ENCODE measurements at places on chromosomes 5 and 9.

DNA sequence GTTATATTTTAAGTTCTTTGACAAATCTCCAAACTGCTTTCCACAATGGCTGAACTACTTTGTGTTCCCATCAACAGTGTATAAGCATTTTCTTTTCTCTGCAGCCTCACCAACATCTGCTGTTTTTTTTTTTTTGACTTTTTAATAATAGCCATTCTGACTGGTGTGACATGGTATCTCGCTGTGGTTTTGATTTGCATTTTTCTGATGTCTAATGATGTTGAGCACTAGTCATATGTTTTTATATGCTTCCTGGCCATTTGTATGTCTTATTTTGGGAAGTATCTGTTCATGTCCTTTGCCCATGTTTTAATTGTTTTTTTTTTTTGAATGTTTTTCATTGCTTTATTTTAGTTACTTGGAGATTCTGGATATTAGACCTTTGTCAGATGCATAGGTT, 196.6 kb downstream of the PLK2 start:
- DNase-seq: no peak

- no peak for DNase-seq
These were observed 100.4 kb upstream of the PAM start for GRCh38 chr5:102654559-102655349.

DNA sequence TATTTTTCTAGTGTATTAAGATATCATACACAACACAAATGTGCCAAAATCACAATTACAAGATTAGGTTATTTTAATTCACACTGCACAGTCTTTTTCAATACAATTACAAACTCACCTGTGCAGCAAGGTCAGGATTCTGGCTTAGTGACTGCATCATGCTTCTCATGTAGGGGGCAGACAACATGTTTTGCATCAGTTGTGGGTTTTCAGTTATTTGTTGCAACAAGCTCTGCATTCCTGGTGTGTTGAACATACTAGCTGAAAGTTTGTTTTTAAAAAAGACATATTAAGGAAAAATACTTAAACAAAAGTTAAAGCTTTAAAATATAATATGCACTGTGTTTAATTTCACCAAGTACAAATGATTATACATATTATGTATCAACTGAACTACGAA, 38.7 kb downstream of the UBQLN1 start:
- DNase-seq: no peak

GRCh38 chr5:78644741-78645300, 3.8 kb downstream of the LHFPL2 start:
- DNase-seq: no peak

- DNase-seq: no peak
These were observed 356.6 kb upstream of the C9orf72 start for GRCh38 chr9:27929841-27930240.

DNA sequence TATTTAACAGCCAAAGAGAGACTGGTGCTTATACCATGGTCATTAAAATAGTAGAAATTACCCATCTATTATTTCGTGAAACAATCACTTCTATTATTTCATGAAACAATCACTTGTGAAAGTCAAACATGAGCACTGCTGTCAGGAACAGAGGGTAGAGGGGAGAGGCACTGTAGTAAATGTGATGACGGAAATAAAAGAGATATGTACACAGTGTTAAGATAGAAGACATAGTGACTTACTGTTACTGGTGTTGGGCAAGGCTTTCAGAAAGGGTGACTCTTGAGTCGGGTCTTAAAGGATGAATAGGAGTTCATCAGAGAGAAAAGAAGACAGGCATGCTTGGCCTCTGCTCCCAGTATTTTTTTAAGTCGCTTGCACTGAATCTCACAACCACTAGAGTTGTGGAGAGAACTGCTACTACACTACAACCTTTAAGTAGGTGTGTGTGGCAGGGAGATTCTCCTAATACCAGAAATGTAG, 162.6 kb upstream of the GNA14 start:
- no peak for DNase-seq

DNA sequence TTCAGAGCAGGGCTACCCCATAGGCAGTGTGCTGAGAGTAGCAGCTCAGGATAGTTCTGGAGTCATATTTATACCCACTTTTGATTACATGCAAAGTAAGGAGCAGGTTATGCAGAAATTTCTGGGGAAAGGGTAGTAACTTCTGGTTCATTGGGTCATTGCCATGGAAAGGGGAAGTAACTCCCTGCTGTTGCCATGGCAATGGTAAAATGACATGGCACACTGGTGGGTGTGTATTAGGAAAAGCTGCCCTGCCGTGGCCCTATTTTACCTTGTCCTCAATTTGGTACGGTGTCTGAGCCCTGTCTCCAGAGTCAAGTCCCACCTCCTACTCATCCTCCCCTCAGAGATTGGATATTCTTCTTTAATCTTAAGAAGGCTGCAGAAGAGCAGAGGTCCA, 526.7 kb upstream of the TYRP1 start:
- DNase-seq: no peak

- no peak for DNase-seq
These were observed 146.5 kb upstream of the TLX3 start for GRCh38 chr5:171162596-171162995.

GRCh38 chr5:172501708-172502320, 47.5 kb upstream of the SH3PXD2B start:
- DNase-seq: no peak

GRCh38 chr9:91711755-91712601, 238.1 kb downstream of the ROR2 start:
- peak; percentile 27 for DNase-seq

DNA sequence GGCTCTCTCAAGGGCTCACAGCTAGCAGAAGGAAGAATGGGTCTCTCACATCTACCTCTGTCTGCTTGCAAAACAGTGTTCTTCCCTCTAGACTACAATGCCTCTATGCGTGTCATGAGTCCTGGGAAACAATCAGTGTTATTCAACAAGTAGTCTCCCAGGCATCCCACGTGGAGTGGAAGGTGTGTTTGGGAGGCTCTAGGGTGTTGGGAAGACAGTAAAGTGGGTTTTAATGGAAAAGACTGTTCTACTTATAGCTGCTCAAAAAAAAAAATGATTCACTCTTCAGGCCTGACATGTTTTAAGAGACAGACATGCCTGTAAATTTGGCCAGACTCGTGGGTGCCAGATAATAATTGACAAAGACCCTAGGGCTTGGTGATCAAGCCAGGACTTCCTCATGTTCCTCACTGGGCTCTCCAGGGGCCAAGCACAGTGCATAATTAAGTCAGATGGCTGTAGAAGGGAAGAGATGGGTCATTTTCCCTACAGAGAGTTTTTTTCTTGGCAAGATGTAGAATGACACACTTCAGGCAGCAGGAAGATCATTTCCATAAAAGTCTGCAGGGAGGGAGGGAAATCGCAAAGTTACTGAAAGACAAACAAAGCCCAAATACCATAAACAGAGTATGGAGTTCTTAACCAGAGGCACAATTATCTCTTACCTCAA, 246.4 kb downstream of the ACTL7B start:
- DNase-seq: no peak

Data from CD4-positive, alpha-beta memory T cell (primary cell).